Stimulated activated CD8-positive, alpha-beta memory T cell treated with anti-CD3 and anti-CD28 coated beads, Interleukin-15, amount 100 ng/mL, for 4 hours (primary cell): ENCODE measurements at places on chromosomes 1 and 21.

DNA sequence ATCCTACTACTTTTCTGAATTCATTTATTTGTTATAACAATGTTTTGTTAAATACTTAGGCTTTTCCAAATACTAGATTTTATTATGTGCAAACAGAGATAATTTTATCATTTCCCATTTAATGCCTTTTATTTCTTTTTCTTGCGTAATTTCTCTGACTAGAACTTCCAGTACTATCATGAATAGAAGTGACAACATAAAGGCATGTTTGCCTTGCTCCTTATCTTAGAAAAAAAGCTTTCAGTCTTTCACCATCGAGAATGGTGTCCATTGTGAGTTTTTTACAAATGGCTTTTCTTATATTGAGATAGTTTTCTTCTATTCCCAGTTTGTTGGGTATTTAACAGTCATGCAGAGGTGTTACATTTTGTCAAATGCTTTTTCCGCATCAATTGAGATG, 453.1 kb upstream of the ZP4 start:
- no peak for DNase-seq

GRCh38 chr21:44958471-44959191, 18.8 kb downstream of the SLX9 start:
- no peak for DNase-seq

GRCh38 chr21:39116761-39117439, 66.4 kb downstream of the PSMG1 start:
- DNase-seq = no peak

- no peak for DNase-seq
Measured at GRCh38 chr21:42850866-42851391, 28.4 kb downstream of the WDR4 start.

- no peak for DNase-seq
Measured at GRCh38 chr1:4698911-4699310, 44.5 kb downstream of the AJAP1 start.

DNA sequence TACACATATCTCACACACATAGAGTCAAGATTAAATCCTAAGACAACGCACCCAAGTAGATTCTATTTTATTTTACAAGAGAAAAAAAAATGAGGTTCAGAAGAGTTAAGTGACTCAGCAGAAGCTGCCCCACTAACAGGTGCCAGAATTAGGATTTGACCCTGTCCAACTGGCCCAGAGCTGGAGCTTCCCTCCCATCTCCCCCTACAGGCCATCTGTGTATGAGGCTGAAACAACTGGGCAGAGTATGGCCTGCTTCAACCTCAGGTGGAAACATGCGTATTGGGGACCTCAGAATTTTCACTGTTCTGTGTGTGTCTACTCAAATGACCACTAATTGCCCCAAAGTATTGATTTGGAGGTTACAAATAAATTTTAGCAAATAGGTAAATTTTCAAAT, 29.9 kb downstream of the PSMG1 start:
- no peak for DNase-seq
